ENCODE measurements at places on chromosomes 4 and X.

DNA sequence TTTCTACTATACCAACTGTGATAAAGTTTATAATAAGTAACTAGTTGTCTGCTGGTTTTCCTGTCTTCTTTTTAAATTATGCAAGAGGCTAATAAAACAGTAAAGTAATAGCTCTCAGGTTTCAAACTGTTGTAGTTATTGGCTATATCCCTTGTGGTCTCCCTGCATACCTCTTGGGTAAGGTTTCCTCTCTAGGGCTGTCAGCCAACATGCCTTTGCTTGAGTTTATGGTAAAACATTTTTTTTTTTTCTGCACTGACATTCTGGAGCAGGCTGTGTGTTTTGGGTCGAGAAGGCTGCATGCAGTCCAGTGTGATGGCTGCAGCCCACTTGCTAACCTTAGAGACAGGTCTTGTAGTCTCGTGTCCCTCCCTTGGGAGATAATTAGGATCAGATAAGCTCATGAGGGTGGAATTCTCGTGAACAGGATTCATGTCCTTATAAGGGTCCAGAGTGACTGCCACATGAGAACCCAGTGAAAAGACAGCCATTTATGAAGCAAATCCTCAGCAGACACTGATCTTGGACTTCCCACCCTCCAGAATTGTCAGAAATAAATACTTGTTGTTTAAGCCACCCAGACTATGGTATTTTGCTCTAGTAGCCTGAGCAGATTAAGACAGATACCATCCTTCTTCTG is 831.2 kb downstream of the CCSER1 start:
- DNase-seq, result peak; percentile 78

DNA sequence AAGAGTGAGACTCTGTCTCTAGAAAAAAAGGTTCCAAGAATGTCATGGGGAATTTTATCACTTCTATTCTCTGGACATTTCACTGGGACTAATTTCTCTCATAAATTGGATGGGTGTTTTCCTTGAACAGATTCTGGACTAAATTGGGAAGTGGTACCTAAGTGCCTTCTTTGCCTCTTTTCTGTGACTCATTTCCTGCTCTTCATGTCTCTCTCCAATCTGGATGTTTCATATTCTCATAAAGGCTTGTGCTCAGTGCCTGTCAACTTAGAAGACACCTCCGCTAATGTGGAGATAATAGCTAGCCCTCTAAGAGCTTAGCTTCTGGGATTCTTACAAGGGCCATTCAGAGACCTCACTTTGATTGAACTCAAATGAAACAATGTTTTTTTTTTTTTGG is 38.0 kb upstream of the IGFBP7 start:
- DNase-seq, result no peak

- DNase-seq, result peak; percentile 85
These were observed 200.6 kb downstream of the BCOR start for GRCh38 chrX:39896951-39897740.

DNA sequence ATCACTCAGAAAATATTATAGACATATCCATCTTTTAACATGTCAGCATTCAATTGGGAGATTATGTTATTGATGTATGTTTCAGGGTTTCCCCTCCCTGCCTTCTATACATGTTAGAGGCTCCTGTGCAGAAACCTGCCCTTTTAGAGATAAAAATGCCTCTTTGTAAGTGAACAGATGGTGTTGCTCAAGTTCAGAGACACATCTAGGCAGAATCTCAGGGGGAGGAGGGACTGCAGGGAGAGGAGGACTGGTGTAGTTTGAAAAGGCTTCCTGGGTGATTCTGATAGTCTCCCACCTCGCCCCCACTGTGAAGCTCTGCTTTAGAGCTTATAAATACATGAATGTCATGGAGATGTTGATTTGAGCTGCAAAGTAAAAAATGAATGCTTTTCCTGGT is 12.0 kb upstream of the UNC5C start:
- no peak for DNase-seq

- no peak for DNase-seq
These were observed 10.4 kb downstream of the CCSER1 start for GRCh38 chr4:90137555-90137954.

DNA sequence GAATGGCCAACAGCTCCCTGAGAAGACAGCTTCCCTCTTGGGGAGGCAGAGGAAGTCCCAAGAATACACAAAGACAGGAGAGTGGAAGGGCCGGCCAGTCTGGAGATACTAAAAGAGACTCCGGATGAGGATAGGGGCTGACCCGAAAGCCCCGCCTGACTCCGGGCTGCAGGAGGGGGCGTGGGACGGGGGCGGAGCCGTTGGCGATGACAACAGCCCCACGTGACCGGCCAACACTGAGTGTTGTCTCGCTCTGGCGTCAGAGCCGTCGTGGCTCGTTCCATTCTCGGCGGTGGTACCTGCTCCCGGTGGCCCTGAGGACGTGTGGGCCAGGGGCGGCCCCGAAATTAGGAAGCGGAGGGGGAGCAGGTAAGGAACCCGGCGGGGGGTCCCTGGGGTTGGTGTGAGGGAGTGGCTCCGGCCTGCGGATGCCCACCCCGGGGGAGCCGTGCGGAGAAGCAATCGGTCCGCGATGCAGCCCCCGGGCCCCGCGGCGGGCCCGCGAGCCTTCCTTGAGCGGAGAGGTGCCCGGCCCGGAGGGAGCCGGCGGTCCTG is at the start of gene BEX4:
TSS of gene BEX4 (plus strand) at position 239 of the 555 bp plus-strand sequence. CDS start 1,046 bp downstream, outside the sequence.
- DNase-seq, result peak; percentile 78

DNA sequence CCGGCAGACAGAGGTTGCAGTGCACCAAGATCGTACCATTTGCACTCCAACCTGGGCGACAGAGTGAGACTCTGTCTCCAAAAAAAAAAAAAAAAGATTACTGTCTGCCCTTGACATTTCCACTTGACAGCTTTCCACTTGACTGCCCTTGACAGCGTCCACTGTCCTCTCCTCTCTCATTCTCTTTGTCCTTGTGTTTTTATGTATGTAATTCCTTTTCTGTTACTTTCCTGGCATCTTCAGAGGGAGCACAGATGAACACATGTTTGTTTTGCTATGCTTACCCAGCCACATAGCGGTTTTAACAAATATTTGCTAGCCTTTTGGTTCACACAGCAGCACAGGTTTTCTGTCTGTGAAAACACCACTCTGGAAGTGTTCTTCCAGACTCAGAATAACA is 26.2 kb downstream of the SYAP1 start:
- DNase-seq, result no peak

GRCh38 chr4:184755278-184755677 is 21.4 kb upstream of the CENPU start:
- DNase-seq, result peak; percentile 53

- no peak for DNase-seq
These were observed 186.1 kb downstream of the PALLD start for GRCh38 chr4:168682898-168683500.

DNA sequence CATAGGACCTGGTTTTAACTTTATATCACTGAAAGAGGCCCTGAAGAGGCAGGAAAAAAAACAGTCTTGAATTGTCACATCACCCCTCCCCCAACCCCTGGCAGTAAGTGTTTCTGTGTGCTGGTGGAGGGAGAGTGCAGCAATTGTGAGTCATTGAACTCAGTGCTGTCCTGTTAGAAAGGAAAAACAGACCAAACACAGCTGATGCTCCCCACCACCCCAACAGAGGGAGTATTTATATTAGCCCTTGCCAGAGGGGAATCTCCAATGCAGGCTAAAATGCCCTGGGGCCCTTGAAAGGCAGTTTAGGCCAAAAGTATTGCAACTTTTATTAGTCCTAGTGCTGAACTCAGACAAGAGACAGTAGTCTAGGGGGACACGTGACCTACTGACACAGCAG is 197.8 kb upstream of the AGTR2 start:
- no peak for DNase-seq

DNA sequence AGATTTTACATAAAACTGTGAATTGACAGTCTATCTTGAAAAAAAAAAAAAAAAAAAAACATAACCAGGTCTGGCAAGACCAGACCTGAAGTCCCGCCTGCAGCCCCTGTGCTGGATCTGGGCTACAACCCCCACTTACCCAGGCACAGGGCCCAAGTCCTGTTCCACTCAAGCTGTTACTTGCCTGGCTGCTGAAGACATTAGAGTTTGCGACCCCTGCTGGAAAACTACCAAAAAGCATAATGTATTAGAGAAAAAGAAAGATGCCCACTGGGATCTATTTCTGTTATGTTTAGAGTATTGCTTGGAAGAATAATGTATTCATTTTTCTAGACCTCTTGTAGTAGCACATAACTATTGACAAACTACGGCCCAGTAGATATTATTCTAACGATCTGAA is 4.7 kb downstream of the HS3ST1 start:
- peak; percentile 61 for DNase-seq

DNA sequence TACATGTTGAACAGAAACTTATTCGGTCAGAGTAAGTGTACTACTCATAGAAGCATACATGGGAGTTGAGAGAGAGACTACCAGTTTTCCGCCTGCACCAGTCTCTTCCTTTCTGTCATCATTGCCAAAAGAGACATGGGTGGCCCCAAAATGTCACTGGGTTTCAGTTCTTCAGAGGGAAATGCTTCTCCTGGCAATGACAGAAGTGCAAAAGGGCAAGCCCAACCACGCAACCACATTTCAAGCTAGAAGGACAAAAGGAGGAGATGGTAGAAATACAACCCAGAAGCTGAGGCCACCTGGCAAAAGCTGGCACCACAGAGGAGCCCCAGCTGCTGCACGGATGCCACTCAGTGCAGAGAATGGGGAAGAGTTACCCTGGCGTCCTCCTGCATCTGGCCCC is 320.1 kb downstream of the BCOR start:
- no peak for DNase-seq

- peak; percentile 89 for DNase-seq
These were observed 75.9 kb upstream of the CAMK2D start for GRCh38 chr4:113837397-113837796.

DNA sequence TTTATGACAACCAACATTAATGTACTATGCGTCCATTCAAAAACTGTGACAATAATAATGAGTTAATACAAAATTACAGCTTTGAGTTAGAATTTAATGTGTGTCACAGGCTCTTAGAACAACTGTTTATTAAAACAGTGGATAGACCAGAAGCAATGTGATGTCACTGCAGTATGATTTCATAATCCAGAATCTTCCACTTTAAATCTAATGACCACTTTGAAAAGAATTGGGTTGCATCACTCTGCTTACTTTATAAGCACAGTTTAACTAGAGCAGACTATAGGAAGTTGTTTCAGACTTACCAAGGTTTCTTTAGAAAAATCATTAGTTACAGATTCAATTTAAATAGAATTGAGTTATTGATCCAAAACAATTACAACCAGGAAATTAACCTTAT is 758.5 kb downstream of the KCTD8 start:
- no peak for DNase-seq

DNA sequence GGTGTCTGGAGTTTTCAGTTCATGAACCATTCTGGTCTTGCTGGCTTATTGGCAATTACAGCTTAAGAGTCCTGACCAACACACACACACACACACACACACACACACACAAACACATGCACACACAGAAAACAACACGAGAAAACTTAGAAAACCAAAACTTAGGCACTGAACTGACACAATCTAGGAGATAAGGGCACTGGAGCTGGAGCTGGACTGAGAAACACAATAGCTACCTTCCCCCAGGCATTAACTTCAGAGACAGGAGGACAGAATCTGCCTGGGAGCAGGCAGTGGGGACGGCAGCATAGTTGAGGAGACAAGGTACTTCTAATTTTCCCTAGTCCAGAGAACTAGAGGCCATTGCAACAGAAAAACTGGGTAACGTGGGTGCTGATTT is 62.3 kb downstream of the LNX1 start:
- DNase-seq, result no peak

GRCh38 chrX:10648614-10649013 is 28.2 kb upstream of the MID1 start:
- DNase-seq, result peak; percentile 69

DNA sequence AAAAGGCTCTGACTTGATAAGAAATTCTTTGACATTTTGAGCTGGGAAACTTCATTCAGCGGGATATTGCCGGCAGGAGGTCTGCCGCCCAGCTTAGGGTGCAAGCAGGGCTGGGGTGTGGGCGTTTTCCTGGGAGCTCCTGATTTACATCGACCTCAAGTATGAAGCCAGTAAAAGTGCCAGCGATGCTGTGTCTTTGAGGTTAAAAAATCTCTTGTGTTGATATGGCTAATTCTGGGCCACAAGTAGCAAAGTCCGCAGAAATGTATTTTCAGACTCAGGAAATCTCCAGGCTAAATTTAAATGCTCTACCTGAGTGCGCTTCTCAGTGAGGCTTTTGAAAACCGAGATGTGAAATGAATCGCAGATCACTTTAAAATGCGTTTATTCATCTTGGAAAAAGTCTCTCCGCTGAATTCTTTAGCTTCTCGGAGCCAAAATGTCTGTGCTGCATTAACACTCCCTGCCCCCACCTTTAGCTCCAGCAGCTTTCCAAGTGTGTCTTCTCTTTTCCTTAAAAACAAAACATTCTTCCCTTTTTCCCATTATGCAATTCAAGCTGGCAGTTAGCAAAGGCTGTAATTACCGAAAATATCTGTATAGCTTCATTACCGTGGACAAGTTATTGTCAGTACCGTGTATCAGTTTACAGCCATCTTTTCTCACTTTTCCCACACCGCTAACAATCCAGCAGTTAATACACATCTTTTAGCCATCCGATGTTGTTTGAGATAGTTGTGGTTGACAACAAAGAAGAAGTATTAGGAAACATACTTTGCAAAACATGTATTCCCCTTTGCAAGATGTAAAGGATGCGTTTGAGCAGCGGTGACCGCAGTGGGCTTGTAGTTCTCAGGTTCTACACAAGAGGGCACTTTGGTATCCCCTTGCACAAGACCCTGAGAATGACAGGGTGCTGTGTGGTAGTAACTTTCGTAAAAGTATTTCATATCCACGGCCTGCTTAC is 136.0 kb upstream of the STX18 start:
- DNase-seq, result peak; percentile 79

GRCh38 chr4:58734030-58734674 is 1624.0 kb upstream of the IGFBP7 start:
- DNase-seq, result peak; percentile 2

GRCh38 chrX:9535101-9535500 is 70.2 kb downstream of the TBL1X start:
- no peak for DNase-seq

- DNase-seq, result no peak
These were observed 2.3 kb upstream of the KDM5C start for GRCh38 chrX:53227224-53227765.

- DNase-seq, result no peak
These were observed 82.5 kb upstream of the PITX2 start for GRCh38 chr4:110705440-110705782.

DNA sequence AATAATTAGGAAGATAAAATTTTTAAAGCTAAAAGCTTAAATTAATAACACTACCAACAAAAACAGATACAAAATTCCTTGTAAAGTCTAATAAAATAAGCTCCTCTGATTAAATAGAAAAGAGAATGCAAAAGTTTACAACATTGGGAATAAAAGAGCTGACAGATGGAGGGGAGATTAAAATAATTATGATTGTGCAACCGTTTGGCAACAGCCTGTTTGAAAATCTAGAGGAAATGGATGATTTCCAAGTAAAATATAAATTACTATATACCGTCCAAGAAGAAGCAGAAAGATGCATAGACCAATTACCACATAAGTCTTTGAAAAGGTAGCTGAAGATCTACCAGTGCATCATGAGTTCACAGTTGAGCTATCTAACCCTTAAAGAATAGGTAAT is 46.4 kb upstream of the VBP1 start:
- no peak for DNase-seq

- DNase-seq, result no peak
These were observed 5.7 kb upstream of the GPR174 start for GRCh38 chrX:79138658-79139241.

- no peak for DNase-seq
These were observed 2.9 kb upstream of the KLHL2 start for GRCh38 chr4:165204462-165204830.

- DNase-seq, result no peak
These were observed 4.6 kb downstream of the MPP1 start for GRCh38 chrX:154800478-154801210.

- peak; percentile 63 for DNase-seq
These were observed 4.9 kb downstream of the ENPEP start for GRCh38 chr4:110480746-110481271.

Measured in fibroblast of skin of scalp (primary cell).